Right lung (tissue), 10 donors: ENCODE measurements at places on chromosomes 2 and 18.

GRCh38 chr18:41767960-41768359, 187.1 kb upstream of the PIK3C3 start:
- DNase-seq: no peak

DNA sequence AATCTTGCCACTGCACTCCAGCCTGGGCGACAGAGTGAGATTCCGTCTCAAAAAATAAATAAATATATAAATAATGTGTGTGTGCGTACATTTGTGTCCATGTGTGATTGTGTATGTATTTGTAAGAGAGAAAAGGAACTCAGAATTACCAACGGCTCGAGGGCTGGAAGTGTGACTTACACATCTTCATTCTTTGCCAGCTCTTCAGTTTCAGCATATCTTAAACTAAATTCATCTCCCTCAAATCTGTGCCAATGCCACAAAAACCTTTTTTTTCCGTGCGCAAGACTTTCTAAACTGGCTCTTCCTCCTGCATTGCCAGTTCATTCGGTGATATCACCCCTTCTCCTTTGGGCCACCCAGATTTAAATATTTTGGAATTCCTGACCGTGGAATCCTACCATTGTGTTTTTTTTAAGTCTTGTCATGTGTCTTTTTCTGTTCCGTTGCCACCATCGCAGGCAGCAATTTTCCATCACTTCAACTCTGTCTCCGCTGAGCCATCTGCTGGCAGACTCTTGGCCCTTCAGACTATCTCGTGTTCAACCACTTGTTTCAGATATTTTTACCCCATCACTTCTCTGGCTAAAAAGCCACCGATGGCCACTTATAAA, 77.0 kb upstream of the ZNF532 start:
- no peak for DNase-seq

DNA sequence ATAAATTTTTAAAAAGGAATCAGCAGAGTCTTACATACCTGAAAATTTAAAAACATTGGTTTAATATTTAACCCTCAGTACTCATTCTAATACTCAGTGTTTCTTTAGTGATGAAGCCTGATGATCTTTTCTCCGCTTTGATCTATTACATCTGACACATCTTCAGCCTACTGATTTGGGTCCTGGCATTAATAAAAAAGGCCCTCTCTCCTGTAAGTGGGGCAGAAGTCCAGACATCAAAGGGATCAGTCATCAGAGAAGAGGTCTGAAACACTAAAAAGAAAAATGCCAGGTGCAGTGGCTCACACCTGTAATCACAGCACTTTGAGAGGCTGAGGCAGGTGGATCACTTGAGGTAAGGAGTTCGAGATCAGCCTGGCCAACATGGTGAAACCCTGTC, 581.1 kb upstream of the LRATD1 start:
- no peak for DNase-seq

- DNase-seq: no peak
Observed at GRCh38 chr2:209938906-209939305, 63.5 kb upstream of the RPE start.

DNA sequence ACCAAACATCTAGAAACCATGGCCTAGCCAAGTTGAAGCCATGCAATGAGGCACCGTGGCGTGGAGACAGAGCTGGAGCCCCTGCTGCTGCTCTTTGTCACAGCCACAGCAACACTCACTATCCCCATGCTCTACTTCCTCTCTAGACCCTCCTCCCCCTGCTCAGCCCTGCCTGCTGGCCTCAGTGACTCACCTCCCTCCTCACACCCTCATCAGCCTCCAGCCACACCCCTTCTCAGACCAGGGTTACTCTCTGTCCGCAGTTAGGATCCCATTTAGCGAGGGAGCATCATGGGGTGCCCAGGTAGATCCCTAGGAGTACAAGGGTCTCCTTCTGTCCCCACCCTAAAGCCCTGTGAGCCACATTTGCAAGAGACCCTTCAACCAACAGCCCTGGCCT, 25.4 kb upstream of the SOX11 start:
- DNase-seq: no peak

GRCh38 chr2:44940732-44941464, 604 bp upstream of the SIX3 start:
- DNase-seq: no peak

DNA sequence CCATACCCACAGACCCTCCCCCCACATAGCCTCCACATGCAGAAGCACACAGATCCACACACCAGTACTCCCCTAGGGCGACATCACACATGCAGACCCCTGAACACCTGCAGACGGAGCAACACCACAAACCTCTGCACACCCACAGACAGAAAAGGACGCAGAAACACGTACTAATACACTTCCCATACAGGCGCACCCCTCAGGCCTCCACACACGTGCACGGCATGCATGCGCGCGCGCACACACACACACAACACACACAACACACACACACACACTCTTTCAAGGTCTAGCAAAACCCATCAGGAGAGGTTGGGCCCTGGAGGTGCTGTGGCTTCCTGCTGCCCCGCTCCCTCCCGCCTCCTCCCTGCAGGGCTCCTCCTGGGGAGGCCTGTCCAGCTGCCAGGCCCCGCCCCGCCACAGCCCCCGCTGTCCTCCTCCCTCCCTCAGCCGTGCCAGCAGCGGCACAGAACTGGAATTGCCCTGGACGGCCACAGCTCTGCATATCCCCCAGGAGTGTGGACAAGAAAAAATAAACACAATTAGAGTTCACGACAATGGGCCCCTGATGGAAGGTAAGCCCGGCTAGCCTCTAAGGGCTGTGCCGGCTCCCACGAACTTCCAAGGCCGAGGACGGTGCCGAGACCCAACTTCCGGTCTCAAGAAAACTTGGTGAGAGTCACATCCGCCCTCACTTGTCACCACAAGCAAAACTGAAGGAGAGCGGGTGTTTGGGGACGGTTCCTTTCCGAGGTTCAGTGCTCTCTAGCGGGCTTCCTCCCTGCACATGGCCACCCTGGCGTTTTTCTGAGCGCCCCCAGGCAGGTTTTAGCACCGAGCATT, 6.8 kb downstream of the ZFP36L2 start:
- DNase-seq: peak; percentile 72

DNA sequence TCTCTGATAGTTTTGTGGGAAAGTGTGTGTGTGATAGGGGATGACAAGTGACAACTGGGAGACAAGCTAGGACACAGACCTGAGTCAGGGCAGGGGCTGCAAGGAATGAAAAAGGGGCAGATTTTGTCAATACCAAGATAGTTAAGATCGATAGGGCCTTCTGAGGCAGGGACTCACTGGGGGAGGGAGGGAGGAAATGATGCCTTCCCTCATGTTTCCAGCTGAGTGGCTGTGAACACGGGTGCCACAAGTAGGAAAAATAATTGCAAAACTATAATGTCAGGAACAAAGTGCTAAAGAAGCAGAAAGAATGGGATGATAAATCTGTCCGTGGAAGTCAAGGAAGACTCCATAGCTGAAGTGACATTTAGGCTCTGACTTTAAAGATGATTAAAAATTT, 24.2 kb downstream of the CDH2 start:
- DNase-seq: no peak

GRCh38 chr2:168009900-168010299, 237.5 kb downstream of the STK39 start:
- no peak for DNase-seq

DNA sequence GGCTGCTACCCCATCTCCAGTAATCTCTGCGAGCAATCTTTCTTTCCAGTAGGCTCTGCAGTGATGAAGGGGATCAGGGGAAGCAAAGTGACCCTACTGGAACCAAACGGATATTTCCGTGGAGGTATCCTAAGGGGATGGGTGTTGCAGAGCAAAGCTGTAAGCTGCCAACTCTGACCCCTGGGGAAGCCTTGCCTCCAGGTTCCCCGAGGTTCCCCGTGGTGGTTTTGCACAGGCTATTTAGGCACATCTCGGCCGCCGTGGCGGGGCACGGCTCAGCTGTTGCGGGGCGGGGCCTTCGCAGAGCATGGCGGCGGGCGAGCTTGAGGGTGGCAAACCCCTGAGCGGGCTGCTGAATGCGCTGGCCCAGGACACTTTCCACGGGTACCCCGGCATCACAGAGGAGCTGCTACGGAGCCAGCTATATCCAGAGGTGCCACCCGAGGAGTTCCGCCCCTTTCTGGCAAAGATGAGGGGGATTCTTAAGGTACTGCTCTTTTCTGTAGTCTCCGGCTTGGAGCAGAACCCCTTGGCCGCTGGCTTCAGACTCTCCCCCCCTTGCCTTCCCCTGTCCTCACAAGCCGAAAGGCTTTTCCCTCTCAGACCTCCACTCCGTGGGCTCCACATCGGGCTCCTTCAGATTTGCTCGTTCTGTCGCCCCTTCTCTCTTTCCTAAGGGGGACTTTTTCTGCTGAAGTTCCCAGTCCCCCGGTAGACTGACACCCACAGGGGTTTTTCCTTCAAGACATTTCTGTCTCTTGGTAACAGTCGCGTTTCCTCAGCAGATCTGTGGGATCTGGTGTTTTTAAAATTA, at the start of gene COMMD1:
Gene COMMD1, plus strand, starts transcription at position 303 of the 814 bp plus-strand sequence. Its CDS starts 5 bp downstream, at position 308.
- DNase-seq: peak; percentile 70

DNA sequence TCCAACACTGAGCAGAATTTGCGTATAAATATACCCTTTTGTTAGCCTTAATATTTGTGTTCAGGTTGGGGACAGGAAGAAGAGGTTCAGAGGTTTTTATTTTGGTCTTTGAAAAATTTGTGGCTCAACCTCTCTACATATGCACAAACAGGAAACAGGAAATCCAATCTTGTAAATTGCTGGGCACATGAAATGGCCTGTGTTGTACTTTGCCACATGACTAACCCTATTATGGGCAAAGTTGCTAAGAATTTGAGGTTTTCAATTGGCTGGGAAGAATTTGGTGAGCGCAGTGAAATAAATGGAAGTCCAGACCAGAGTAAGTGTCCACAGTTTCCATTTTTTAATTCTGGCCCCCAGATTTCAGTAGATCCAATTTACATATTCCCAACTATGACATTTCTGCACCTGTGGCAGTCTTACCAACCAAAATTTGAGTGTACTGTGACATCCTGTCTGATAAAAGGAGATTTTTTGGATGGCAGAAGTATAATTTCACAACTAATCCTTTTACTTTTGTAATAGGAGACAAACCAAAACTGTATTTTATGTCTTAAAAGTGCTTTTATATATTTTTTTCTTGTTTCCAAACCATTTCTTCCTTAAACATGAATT, 63.6 kb downstream of the COX7A2L start:
- no peak for DNase-seq

DNA sequence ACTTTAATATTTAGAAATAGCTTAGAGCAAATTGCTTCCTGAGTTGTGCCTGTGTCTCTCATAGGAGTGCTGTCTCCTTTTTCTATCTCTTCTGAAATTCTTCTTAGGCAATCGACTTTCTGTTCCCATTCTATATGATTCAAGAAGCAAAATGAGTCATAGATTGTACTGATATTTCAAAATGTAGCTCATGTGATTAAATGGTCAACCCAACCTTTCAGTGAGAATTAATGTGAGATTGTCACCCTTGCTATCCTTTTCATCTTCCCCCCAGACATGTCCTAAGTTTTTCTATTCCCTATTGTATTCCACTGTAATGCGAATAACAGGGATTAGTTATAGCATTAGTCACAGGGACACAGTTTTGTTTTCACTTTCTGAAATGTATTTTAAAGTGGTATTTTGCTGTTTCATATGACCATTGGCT, 413.6 kb downstream of the THSD7B start:
- no peak for DNase-seq

- no peak for DNase-seq
Observed at GRCh38 chr2:161417438-161418274, 1.6 kb downstream of the TBR1 start.

DNA sequence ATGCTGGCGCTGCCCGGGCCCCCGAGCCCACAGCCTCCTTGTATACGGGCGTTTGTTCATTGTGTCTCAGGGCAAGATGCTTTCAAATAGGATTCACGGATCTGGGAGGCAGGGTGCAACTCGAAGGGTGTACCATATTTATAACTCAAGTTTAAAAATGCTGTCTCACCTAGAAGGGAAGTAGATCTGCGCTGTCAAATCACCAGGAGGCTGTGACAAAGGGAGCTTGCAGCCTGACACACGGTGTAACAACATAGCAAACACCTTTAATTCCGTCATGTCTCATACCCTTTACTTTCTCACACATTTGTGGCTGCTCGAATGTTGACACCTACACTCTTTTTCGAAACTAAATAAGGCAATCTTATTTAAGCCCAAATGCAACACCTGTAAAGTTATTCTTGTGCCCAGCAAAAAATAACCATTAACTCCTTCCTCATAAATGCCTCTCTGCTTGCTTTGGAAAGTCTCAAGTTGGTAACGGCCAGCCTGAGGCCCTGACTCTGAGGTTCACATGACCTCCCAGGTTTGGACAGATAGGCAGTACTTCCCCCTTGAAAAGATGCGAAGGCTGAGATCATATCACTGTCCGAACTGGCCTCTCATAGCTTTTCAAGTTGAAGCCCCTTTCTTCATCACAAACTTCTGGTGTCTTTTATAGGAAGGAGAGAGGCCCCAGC, 11.6 kb downstream of the ZEB2 start:
- DNase-seq: no peak

GRCh38 chr2:121735518-121736074, 1.1 kb downstream of the NIFK start:
- no peak for DNase-seq

DNA sequence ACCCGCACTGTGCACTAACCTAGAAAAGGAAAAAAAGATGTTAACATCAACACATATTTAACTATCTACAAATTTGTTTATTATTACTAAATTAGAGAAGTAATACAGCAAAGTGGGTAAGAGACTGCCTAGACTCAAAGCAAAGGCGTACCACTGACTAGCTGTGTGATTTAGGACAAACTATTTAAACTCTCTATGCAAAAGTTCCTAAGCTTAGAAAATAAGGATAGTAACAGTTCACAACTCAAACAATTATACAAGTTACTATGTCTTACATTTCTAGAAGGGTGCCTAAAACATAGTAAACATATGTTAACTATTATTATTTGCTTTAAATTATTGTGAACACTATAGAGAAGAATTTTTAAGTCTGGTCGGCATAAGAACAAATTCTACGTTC, 119.4 kb downstream of the RTTN start:
- no peak for DNase-seq

- DNase-seq: no peak
Observed at GRCh38 chr18:11178951-11179549, 29.7 kb upstream of the PIEZO2 start.

DNA sequence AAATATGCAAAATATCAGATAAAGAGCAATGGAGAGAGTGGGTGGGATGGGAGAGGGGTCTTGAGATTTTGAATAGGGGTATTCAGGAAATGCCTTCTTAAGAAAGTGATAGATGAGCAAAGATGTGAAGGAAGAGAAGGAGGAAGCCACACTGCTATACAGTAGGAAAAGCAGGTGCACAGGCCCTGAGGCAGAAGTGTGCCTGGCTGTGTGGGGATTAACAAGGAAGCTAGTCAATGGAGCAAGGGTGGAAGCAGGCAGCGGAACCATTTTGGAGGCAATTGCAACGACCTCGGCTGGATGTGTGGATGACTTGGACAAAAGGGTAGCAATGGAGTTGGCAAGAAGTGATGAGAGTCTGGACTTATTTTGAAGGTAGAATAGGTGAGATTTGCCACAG, 11.0 kb upstream of the CNGA3 start:
- no peak for DNase-seq

DNA sequence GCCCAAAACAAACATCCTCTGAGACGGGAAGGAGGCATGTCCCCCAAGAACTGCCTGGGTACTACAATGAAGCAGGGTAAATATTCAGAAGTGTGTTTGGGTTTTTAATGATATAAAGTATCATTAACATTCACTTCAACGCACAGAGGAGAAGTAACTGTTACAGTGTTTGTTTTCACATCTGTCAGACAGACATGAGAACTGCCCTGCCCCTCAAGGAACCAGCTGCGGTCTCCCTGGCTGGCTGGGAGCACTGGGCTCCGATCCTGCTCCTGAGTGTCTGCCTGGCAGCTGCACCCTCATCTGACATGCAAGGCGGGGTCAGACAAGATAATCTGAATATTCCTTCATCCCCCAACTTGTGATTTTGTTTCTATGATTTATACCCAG, 75.6 kb downstream of the MBP start:
- DNase-seq: no peak
